ENCODE measurements at places on chromosomes 1 and 21. TPM values are rescaled to one million over a fixed set of nuclear protein-coding genes. Genes with fewer than 3 reads are reported as not detected.
A peak's percentile ranks its signal among the peaks of the same experiment; 100 is the strongest.

DNA sequence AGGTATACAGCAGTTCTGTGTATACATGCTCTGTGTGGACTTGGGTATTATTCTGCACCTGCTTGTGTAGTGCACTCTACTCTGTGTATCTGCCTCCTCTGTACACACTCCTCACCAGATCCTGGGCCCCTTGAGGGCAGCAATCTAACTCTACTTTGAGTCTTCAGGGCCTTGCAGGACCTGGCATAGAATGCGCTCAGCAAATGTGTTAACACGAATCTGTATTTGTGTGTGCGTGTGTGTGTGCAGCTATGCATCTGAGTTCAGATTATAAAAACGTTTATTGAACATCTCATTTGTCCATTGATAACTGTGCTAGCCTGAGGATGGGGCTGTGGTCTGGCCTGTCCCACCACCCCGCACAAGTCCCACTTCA is 3.9 kb upstream of the MEF2D start:
- DNase-seq: no peak

GRCh38 chr1:68808351-68808750 is 311.5 kb upstream of the DEPDC1 start:
- peak; percentile 80 for DNase-seq

DNA sequence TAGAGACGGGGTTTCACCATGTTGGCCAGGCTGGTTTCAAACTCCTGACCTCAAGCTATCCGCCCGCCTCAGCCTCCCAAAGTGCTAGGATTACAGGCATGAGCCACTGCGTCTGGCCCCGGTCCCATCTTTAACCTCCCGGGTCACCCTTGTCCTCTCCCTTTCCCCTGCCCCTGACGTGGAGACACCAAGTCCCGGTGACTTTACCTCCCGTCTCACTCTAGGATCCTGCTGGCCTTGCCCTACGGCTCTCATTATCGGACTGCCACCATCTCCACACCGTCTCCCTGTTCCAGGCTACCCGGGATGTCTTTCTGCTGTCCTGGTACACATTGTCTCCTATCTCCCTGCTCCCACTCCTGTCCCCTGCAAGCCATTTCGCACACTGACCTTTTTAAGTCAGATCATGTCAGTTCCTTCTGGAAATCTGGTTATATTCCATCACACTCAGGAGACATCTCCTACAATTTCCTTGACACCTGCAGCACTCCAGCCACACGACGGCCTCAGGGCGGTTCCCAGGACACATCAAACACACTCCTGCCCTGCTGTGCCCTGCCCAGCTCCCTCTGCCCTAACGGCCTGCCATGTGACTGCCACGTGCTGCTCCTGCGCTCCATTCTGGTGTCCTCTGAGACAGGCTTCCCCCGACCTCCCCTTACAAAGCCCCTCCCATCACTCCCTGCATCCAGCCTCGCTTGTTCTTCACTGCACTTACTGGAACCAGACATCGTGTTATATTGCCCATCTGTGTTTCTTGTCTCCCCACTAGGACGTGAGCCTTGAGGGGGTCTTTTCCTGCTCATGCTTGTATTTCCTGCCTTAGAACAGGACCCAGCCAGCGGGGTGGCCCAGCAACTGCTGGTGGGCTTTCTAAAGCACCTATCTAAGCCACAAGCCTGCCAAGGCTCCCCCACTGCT is 32.7 kb downstream of the TTC39A start:
- DNase-seq: peak; percentile 7

DNA sequence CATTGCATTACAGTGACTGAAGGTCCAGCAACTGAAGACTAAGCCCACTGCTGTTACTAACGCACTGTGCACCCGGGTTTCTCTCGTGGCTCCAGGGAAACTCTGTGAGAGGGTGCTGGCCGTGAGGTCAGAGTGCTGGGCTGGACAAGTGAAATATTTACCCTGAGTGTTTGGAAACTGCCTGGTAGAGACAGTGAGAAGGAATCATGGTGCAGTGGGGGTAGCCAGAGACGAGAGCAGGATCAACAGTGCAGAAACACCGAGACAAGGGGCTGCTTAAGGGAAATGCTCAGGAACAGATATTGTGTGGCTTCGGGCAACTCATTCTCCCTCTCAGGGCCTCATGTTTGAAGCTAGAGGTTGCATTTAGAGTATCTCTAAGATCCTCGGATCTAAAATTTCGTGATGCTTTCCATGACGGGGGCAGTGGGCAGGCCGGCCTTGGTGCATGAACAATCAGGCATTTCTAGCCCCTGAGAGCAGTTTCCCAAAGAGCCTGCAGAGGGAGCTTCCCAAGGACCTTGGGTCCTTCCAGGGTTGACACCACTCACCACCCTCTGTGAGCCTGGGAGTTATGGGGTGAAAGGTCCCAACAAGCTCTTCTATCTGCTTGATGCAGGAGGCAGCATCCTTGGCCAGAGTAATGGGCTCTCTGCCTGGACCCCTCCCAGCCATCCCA is 9.7 kb downstream of the CD2 start:
- DNase-seq: no peak

DNA sequence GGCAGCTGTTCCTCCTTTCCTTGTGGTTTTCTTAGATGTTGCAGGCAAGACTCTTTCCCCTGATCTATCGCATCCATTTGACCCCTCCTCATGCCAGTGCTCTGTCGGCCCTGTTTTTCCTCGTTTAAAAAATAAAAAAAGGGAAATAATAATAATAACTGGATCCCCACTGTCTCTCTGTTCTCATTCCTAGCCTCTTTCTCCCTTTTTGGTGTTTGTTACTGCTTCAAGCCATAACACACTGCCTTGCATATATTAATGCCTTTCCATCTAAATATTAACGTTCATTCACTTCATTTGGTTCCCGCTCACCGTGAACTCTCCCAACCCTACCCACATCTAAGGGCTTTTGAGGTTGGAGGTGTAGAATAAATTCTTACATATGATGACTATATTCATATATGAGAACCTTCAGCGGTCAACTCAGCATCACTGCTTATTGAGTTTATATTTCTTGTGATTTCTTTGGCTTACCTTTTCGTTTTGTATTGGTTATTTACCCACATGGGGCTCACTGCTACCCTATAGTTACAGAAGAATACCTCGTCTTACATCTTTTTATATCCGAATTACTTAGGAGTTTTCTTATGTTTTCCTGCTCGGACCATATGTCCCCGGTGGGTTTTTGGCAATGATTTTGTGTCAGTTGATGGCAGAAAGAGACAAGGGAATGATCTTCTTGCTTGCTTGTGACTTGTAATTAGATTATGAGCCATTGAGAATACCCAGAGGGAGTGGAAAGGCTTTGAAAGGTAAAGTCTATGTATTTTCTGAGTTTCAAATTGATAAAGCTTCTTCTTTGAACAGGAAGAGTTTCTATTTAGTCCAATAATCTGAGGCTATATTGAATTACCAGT is 805 bp downstream of the ATG4C start:
- DNase-seq: no peak

DNA sequence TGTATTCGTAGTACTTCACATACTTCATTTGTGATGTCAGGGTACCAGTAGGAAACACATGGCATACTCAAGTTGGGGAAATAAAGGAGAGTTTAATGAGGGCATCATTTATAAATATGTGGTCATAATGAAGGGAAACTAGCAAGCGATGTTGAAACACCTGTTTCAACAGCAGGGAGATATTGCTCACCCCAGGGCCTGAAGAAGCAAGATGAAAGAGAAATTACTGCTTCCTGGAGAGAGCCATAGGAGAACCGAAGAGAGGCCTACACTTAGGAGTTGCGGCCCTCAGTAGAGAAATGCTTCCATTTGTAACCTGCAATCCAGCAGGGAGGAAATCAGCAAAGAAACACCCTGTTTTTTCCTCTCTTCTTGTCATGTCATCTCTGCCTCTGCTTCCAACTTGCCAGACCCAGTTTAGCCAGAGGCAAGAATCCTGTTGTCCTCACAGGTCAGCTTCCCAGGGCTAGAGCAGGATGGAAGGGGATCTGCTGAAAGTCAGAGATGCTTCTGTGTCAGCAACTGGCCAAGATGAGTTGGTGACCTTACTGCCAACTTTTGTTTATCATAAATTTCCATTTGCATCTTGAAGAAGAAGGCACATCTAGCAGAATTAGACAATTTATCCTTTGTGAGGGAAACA is 67.6 kb upstream of the TSPAN2 start:
- DNase-seq: no peak

GRCh38 chr1:198716051-198716450 is 77.2 kb downstream of the PTPRC start:
- DNase-seq: no peak

GRCh38 chr1:163307479-163308171 is 14.1 kb upstream of the NUF2 start:
- DNase-seq: no peak

- no peak for DNase-seq
Measured at GRCh38 chr1:192438737-192439136, 121.9 kb downstream of the RGS21 start.

DNA sequence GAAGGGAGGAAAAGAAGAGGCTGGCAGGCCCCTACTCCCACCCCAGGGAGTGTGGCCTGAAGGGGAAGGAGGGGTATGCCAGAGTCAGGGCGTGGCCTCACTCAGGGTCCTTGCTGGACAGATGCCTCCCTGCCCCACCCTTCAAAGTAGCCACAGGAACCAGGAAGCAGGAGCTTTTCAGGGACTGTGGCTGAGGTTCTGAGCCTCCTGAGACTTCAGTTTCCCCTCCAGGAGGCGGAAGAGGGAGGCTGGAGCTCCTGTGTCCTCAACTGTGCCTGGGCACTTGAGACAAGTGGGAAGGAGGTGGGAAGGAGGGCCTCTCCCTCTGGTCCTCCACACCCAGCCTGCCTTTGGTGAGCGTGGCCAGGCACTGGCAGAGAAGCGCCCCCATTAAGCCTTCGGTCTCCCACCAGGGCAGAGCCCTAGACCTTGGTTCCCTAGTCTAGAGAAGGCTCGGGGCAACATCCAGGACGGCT is 5.3 kb downstream of the CELSR2 start:
- DNase-seq: no peak

DNA sequence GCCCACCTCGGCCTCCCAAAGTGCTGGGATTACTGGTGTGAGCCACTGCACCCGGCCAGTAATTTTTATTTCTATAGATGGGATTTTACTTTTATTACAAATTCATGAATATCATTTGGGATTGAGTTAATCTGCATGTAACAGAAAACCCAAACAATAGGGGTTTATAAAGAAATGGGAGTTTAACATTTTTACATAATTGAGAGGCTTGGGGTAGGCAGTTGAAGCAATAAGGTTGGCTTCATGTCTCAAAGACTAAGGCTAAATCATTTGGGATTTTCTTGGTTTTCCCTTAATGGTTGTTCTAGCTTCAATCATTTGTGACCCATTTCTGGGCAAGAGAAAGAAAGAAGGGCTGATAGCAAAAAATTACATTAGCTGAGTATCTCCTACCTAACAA is 118.7 kb upstream of the FOXD3 start:
- no peak for DNase-seq

DNA sequence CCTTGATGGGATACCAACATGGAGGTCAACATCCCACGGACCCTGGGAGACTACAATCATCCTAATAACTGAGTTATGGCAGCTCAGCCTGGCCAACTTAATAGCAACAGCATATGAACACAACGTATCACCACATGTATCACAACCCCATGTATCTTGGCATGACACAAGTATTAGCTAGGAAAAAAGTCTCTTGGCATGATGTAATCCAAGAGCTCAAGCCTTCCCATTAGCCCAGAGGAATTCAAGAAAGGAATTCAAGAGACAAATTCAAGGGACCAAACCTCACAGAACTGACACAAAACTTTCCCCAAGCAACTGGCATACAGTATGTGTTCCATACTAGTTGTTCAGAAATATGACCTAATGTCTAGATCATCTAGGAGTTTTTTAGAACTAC is 100.9 kb upstream of the HMGB4 start:
- no peak for DNase-seq

GRCh38 chr1:5954964-5955363 is 37.3 kb downstream of the NPHP4 start:
- DNase-seq: no peak

- DNase-seq: no peak
Measured at GRCh38 chr1:51524817-51525216, 5.8 kb upstream of the EPS15 start.

DNA sequence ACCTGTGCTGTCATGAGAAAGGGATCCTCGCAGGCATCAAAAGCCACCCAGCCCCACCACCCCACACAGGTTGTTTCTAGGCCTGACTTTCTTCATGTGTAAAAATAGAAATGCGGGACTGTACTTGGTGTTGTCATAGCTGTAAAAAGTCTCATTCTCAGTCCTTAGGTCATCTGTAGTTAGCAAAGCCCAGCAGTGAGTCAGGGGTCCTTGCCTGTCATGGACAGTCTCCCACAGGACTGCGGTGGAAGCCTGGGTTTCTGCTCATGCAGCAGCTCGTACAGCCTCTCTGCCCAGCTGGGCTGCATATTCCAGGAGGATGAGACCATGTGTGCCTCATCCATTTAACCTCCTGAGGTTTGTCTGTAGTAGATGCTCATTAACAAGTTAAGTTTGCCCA is 58.2 kb downstream of the MRPS6 start:
- DNase-seq: no peak

DNA sequence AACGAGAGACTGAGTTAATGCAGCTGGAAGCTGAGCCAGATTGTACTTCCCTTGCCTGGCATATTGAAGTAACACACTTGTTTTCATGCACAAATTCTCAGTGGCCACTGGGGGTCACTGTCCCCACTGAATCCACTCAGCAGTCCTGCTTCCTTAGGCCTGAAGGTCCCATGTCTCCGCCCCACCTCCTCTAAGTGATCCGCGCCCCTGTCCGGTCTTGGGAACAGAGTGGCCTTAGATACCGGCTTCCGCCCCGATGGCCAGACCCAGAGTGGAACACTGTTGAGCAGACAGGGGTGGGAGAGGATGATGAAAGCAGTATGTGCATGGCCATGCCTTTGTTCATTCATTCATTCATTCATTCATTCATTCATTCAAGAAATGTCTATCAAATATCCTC is 34.8 kb downstream of the CHAF1B start:
- peak; percentile 91 for DNase-seq

GRCh38 chr21:46067505-46068201 is 30.3 kb upstream of the COL6A2 start:
- no peak for DNase-seq

GRCh38 chr1:94973309-94973922 is 46.5 kb upstream of the CNN3 start:
- DNase-seq: no peak

DNA sequence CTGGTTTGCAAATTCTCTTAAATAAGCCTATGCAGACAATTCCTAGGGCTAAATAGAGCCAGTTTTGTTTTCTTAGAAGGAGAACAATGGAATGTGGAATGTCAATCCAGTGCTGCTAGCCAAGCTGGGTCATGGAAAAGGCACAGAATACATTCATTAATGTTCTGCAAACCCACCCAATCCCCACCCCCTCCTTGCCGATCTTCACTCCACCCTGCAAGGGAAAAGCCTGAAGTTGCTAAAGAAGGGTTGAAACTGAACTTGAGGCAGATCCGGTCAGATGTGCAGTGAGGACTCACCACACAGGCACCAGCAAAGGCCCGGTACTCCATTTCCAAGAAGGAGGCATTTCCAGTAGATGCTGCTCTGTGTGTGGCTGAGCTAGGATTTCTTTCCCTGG is 179.6 kb downstream of the PLPP3 start:
- no peak for DNase-seq

- DNase-seq: no peak
Measured at GRCh38 chr21:43585514-43585913, 73.8 kb downstream of the HSF2BP start.

Gene MMP23B
- total RNA-seq: not detected

Gene DNALI1
- 0.64 TPM for total RNA-seq

Gene RRAGC
- total RNA-seq: 13.0 TPM

Gene SYT11
- 3.4 TPM for total RNA-seq

Gene HMGN1
- 644 TPM for total RNA-seq

Gene CD244
- not detected for total RNA-seq

Gene PKLR
- not detected for total RNA-seq

Gene THEM5
- not detected for total RNA-seq

Gene S100A9
- 0.74 TPM for total RNA-seq

Gene S100A8
- not detected for total RNA-seq

Gene OR2M3
- total RNA-seq: 0.04 TPM

Gene GJA5
- total RNA-seq: 0.41 TPM
